ENCODE measurements at places on chromosomes 11 and 22.

GRCh38 chr11:41665441-41666360 lies 206.2 kb upstream of the LRRC4C start:
- DNase-seq, result no peak

- DNase-seq, result peak; percentile 53
These were observed 582 bp downstream of the SREBF2 start for GRCh38 chr22:41833369-41834004.

GRCh38 chr11:46049325-46049897 lies 71.8 kb downstream of the PHF21A start:
- DNase-seq, result peak; percentile 21

GRCh38 chr22:32016081-32016480 lies 27.0 kb upstream of the SLC5A1 start:
- no peak for DNase-seq

DNA sequence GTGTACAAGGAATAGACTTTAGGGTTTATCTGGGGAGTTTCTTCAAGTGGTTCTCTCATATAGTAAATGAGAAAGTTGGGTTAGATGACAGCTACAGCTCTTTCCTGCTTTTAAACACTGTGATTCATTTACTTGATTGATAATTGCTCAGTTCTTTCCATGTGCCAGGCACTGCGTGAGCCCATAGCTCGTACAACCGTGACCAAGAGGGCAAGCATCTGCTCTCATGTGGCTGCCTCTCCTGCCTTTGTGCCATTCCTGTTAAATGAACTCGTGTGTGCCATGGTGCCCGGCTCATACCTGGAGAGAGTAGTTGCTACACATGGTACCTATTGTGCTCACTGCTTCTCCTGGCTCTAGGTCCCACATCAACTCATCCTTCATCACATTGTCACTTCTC lies 206.3 kb downstream of the SNX19 start:
- no peak for DNase-seq

DNA sequence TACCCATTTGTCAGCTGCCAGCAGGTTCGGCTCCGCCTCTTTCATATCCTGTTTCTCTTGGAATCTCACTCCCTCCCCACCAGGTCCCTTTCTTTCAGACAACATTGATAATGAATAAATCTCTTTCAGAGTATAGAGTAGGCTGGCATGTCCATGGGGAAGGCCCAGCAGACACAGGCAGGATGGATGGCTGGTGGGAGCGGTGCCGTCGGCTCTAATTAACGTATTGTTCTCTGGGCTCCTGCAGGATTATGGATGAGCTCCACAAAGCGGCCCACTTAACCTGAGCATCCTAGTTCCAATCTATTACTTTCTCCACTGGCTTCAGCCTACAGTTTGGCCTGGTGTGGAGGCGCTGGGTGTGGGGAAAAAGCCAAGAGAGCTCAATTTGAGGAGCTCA lies 588.0 kb downstream of the BUD13 start:
- DNase-seq, result no peak

DNA sequence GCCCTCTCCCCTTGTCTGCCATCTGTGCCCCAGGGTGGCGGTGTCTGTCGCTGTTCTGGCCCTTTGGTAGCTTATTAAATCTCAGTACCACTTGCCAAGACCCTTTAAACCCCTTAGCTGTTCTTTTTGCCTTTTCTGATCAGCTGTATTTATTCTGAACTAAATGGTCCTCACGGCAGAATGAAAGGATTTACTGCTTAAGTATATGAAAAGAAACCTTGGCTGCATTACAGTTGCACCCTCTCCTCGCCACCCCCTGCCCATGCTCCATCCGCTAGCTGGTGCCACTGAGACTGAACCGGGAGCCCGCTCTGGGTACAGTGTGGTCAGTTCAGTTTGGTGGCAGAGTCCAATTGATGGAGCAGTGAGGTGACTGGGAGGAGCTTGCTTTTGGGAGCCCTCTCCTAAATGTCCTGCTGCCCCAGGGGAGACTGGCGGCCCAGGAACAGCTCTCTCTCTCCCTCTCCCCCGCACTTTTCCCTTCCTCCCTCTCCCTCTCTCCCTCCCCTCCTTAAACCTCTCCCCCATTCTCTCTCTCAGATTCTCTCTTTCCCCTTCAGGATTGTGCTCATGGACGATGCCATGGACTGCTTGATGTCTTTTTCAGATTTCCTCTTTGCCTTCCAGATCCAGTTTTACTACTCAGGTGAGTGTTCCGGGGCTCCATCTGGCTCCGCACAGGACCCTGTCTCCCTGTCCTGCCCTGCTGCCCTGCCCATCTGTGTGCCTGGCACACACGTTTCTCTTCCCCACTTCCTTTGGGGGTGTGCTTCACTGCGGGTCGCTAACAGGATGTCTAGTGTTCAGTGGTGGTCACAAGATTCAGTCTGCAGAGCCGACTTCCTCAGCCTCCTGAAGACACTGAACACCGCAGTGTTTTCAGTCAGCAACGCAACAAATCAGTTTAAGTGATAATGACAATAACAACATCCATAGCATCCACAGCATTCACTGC lies 21.8 kb downstream of the ARFGAP2 start:
- no peak for DNase-seq

DNA sequence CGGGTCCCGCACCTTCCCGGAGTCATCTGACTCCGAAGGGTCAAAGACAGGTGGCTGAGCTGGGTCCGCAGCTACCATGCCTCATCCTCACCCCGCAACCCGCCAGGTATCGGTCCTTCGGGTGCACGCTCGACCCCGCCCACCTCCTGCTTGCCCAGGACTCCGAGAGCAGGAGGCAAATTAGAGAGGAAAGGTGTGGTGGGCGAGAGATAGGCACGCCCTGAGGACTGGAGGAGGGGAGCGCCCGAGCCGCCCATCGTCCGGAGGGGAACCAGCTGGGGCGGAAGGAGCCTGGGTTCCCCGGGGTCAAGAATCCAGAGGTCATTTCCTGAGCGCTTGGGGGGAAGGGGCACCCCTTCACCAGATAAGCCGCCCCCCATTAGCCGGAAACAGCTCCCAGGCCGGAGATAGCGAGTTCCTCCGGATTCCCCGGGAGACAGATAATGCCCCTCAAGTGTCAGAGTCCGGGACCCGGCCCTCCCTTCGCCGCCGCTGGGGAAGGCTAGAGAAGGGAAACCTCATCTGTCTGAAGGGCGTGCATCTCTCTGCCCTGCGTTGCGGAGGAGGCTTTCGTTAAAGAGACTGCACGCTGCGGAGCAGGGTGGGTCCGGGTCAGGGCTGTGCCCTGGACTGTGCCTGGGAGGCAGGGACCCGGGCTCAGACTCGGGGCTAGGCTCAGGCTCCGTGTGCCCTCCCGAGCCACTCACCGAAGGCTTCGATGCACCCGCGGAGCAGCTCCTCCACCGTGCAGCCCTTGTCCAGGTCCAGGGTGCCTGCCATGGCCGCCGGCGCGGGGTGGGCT lies 1.7 kb downstream of the RASGRP2 start:
- no peak for DNase-seq
